ENCODE measurements at places on chromosomes 3 and 15.

- DNase-seq: no peak
Observed at GRCh38 chr3:139608924-139609323, 68.8 kb downstream of the NMNAT3 start.

- no peak for DNase-seq
Observed at GRCh38 chr3:184011937-184012889, 5.5 kb downstream of the ABCC5 start.

GRCh38 chr3:118760585-118761290, 273.9 kb downstream of the IGSF11 start:
- no peak for DNase-seq

DNA sequence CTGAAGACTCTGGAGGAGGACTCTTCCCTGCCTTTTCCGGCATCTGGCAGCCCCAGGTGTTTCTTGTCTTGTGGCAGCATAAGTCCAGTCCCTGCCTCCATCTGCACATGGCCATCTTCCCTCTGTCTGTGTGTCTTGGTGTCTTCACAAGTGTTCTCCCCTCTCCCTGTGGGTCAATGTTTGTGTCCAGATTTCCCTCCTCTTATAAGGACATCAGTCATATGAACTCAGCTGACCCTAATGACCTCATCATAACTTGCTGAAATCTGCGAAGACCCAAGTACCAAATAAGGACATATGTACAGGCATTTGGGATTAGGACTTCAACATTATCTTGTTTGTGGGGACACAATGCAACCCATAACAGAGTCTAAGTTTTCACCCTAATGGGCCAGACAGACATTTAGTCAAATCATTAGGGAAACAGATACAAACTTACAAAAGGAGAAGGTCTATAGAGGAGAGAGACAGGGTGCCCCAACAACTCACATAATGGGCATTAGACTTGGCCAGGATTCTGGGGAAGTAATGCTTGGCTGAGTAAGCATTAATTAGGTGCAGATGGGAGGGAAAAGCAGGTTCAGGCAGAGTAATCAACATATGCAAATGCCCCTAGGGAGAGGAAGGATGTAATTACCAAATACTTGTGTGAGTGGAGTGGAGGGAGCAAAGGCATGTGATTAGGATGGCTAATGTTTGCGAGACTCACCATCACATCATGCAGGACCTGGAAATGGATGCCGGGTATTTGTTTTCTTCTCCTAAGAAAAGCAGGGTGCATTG, 372.8 kb upstream of the TBL1XR1 start:
- DNase-seq: peak; percentile 20

DNA sequence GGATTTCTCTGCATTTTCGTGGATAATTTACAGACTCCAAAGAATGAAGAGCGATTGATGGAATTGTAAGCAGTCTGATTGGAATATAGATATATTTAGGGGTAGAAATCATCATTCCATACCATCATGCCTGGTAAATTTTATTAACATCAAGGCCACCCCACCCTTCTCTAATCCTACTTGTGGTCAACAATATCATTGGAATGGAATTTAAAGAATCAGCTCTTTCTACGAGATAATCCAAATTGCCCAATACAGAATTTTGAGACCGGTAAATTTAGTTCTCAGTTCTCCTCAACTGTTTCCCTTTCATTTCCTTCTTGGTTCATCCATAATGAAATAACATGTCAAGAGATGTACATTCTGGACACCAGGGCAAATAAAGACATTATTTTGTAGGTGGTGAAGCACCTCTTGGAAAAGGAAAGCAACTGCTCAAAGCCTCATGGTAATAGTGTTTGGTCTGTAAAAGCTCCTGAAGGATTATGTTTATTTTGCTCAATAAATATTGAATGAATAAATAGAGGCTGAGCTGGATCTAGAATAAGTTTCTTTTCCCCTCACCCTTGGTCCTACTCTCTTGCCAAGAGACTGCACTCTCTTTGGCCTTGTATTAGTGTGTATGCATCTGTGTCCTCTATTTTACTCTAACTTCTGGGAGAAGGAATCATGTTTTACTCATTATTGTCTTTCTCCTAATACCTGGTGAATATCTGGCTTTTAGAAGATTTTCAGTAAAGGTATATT, 133.7 kb upstream of the BCL6 start:
- DNase-seq: no peak

DNA sequence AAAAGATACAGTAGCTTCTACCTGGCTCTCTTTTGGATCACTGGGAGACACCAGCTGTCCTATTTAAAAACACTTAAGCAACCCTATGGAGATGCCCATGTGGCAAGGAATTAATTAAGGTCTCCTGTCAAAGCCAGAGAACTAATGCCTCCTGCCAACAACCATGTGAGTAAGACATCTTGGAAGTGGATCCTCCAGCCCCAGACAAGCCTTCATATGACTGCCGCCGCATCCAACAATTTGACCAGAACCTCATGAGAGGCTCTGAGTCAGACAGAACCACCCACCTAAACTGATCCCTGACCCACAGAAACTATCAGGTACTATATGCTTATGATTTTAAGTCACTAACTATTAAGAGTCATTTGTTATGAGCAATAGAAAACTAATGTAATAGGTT, 22.3 kb downstream of the IFT80 start:
- DNase-seq: no peak

DNA sequence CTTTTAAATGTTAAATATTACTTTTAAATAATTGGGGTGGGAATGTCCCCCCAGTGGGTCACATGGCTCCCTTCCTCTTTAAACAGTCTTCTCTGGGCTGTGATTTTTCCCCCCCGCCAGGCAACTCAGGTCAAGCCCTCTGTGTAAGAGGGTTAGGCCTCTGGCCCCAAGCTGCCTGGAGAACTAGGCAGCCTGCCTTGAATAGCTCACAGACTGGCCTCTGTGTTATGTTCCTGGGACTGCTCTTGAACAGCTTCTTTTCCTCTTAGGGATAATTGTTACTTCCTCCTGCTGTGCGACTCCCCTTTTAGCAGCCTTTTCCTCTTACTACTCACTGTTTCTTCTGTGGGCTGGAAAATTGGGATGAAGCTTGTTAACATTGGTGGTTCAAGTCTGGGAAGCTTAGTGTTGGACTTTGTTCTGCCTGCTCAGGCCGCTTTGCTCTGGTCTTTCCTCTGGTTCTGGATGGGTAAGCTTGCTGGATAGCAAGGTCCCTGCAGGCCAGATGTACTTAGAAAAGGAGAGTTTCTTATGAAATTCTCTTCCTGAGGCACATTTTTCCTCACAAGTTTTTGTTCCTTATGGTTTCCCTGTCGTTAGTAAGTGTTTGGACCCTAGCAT, 2.2 kb downstream of the TEX264 start:
- DNase-seq: no peak

GRCh38 chr15:66654739-66655375, 47.2 kb upstream of the SMAD6 start:
- DNase-seq: no peak

Measured in NAMALWA (cell line).